GOT3 (cell line): ENCODE measurements at places on chromosomes 11 and 22.

GRCh38 chr22:42132457-42132856 is 1.8 kb upstream of the CYP2D6 start:
- no peak for DNase-seq

- DNase-seq, result no peak
Measured at GRCh38 chr11:116727990-116728389, 44.8 kb downstream of the BUD13 start.

DNA sequence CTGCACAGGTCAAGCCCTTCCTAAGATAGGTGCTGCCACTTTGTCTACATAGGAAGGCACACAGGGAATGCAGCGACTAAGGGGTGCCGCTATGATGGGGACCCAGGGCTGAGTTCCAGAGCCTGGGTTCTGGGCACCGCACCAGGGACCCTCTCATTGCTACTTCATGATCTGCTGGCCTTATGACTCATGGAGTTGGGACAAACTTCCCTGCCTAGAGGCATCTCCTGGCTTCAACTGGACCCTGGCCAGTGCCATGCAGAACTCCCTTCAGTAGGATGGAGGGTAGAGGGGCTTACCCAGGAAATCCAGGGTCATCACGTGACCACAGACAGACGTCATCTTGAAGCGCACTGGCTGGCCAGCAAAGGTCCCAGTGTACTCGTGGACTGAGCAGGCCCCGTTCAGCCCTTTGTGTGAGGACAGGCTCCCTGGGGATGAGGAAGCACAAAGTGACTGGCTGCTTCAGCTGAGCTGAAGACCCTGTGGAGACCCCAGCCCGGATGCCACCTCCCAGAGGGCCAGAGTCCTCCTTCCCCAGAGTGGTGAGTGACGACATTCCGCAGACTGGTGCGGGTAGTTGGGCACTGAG is 8.4 kb downstream of the TOP3B start:
- DNase-seq, result no peak

DNA sequence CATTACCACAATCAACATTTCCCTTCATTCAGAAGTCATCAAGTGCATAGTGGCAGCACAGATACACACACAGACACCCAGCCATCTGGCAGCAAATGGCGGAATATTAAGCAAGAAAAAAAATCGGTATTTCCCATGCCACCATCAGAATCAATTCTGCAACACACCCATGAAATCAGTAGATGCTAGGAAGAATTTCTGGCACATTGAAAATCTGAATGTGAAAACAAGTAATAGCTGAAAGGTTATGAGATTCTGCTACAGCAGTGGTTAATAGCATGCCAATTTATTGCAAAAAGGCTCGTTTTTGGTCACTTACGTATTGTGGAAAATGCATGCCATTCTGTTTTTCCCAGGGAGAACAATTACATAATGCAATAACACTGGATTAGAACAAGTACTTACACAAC is 91.1 kb downstream of the PICALM start:
- no peak for DNase-seq
